CD4-positive, alpha-beta T cell treated with Interleukin-4 for 1 hour (primary cell): ENCODE measurements at places on chromosomes 1 and 21.

DNA sequence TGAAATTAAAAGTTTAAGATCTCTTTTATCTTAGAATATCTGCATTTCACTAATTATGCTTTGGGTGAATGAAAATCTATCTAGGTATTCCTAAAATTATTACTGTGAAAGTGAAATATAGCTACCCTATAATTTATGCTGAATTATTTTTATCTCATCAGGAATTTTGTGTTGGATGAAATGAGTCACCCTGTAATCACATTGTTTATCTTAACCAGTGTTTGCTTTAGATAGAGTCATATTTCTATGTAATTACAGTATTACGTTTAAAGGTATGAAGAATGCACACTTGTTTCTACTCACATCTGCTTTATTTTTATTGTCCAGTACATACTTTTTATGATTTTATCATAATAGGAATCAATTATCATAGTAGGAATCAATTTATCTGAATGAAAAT lies 249.2 kb downstream of the NCAM2 start:
- no peak for DNase-seq

GRCh38 chr21:15823486-15824150 lies 93.8 kb downstream of the USP25 start:
- peak; percentile 57 for DNase-seq

DNA sequence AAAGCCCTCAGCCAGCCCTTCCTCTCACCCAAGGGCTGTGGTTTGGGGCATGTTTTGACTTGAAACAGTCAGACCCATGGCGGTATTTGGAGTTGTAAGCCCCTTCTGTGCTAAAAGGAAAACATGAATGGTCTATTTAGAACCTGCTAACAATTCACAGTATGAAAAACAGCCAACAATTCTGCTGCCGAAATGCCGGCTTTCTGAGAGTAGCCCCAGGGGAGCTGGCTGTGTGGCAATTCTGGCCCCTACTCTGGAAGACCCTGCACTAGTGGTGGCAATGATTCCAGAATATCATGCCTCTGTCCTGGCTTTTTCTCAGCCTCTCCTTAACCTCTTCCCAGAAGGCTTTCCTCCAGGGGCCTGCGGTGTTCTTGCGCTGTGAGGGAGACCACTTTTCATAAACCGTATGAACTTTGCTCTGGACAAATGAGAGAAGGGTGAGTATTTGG lies 118.7 kb downstream of the EDEM3 start:
- no peak for DNase-seq

DNA sequence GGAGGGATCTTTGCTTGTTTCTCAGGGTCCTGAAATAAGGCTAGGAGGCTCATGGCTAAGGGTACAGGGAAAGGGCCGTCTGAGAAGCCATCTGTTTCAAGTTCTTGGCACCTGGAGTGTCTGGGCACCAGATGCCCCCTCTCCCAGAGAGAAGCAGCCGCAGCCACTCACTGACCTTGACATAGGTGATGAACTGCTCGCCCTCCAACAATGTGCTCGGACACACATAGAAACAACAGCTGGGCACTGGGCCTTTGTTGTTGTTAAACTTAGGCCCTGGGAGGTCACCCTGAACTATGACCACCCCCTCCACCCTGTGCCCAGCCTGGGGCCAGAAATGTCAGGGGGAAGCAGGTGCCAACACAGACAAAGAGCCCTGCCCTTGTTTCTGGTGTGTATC lies 9.2 kb upstream of the TNNI1 start:
- DNase-seq: no peak

DNA sequence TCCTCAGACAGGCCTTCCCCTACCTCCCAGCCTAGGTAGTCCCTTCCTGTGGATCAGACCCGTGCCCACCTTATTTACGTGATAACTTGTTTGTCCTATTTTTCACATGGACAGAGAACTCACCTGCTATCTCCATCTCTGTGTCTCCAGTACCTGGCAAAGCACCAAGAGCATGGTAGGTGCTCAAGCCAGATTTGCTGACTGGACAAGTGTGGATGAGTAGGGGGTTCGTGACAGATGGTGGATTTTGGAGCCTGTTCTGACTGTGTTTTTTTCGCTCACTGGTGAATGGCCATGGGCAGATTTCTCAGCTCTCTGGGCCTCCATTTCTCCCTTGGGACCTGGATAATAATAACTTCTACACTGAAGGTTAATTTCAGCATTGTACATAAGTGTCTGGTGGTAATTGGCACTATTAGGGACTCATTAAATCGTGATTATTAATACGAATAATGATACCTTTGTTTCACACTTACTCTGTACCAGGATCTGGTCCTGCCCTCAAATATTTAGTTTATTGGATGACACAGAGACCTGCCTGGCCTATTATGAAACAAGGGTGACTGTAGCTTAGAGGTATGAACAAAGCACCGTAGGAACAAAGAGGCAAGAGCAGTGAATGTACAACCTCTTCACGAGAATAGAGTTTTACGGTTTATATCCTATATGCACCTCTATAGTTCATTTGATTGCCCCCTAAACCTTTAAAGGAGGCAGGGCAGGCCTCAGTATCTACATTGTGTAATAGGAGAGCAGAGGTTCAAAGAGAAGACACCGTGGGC lies 24.5 kb upstream of the SLC26A9 start:
- no peak for DNase-seq

- DNase-seq: no peak
Observed at GRCh38 chr1:63829349-63830327, 55.8 kb downstream of the ROR1 start.

DNA sequence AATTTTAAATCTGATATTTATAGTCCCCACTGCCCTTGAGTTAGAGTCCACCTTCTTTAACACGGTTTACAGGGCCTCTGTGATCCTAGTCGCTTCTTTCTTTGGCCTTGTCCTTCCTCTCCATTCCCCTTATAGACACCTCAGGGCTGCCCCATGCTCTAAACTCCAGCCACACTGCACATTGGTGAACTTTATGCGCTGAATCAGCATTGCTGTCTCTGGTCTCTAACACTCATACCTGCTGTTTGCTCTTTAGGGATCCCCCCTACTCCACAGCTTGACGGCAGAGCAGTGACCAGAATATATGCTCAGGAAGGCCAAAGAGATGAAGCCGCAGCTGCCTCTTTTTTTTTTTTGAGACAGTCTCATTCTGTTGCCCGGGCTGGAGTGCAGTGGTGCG lies 30.2 kb downstream of the PLEKHO1 start:
- no peak for DNase-seq

GRCh38 chr1:161282991-161283390 lies 24.4 kb downstream of the PCP4L1 start:
- DNase-seq: no peak

GRCh38 chr1:64687725-64688327 lies 57.0 kb upstream of the RAVER2 start:
- peak; percentile 8 for DNase-seq

GRCh38 chr21:21232320-21232719 lies 234.1 kb downstream of the NCAM2 start:
- no peak for DNase-seq

- DNase-seq: no peak
Observed at GRCh38 chr1:156368889-156369684, at the start of gene RHBG. TSS of gene RHBG (plus strand) at chr1:156369211. CDS start at chr1:156369250, 39 bp downstream.

GRCh38 chr1:109396871-109397580 lies 692 bp downstream of the SORT1 start:
- DNase-seq: no peak

GRCh38 chr1:3349968-3350299 lies 104.5 kb upstream of the ARHGEF16 start:
- no peak for DNase-seq

- DNase-seq: no peak
Observed at GRCh38 chr1:75990686-75991085, 58.5 kb upstream of the ASB17 start.

DNA sequence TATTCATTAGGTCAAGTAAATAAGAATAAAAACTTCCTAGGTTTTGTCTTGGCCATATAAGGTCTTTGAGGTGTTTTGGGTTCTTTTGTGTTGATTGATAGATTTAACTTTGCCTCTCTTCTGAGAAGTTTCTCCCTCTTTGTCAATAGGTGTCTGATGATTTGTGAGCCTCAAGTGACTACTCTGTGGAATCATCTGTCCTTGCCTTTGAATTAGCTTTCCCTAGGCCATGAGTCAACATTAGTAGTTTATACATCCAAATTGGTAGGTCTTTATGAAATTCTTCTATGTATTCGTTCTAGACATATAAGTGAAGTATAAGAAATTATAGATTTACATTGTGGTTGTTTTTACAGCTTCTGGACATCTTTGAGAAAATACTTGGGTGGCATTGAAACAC lies 864.4 kb downstream of the USP25 start:
- DNase-seq: no peak

GRCh38 chr1:5906966-5907365 lies 85.3 kb downstream of the NPHP4 start:
- no peak for DNase-seq

DNA sequence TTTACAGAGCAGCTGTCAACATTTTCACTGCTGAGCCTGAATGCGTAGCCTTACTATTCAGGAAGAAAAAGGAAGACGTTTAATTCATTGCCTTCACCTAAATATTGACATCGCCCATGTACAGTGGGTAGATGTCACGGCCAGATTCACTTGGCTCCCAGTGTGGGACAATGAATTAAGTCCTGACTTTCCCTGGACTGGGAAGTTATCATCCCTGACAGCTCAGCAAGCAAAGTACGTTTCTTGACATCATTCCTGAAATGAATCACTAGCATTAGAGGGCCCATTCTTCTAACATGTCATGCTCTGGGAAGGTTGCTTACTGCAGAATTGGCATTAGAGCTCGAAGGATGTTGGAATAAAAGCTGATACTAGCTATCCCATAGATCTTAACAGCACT lies 37.8 kb downstream of the LRRC53 start:
- no peak for DNase-seq

- no peak for DNase-seq
Observed at GRCh38 chr1:19511116-19511515, 25.8 kb upstream of the CAPZB start.

DNA sequence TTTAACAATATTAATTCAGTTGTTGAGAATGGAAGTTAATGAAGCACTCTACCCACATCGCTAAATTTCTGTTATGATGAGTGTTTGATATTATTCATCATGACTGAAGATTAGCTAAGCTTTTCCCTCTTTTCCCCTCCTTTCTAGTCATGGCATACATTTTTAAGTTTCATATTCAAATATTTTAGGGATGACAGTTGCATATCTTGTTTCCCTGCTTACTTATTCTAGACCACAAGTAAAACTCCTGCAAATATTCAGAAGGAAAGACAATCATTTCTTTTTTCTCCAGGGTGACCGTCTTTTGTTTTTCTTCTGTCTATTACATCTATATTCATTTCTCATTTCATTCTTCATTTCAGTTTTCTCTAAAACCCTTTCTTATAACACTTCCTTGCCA lies 906.0 kb downstream of the ADGRL2 start:
- DNase-seq: no peak

- no peak for DNase-seq
Observed at GRCh38 chr21:42282715-42283114, 32.5 kb downstream of the TFF3 start.

DNA sequence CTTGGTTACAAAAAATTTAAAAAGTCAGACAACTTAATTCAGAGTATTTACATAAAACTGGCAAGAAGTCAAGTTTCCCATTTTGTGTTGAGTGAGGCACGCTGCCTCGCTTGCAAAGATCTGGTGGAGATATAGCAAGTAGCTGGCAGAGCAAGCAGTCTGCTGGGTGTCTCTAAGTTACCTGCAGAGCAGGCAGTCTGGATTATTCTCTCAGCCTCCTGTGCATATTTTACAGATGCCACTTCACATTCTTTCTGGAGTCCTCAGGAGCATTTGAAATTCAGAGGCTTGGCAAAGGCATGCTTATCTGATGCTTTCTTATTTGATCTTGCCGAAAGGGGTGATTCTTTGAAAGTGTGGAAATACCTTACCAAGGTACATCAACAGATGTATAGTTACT lies 640.4 kb upstream of the ADGRL4 start:
- no peak for DNase-seq

GRCh38 chr1:68481041-68481440 lies 15.8 kb downstream of the DEPDC1 start:
- no peak for DNase-seq

- no peak for DNase-seq
Observed at GRCh38 chr1:8810987-8811386, 6.5 kb downstream of the RERE start.

DNA sequence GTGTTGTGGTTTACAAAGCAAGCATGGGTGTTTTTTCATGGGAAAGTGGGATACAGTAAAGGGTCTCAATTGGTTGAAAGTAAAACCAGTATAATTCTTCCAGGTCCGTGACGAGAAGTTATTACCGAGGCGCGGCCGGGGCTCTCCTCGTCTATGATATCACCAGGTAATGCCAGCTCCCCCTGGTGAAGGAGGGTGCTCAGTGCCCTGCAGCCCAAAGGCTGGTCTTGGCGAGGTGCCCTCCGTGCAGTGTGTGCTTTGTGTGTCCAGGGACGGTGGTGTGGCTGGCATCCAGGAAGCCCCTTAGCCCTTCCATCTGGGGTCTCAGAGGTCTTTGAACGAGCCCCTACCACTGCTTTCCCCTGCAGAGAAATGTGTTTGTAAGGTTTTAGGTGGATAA lies 24.8 kb downstream of the RAB4A start:
- no peak for DNase-seq

- DNase-seq: no peak
Observed at GRCh38 chr1:119634016-119634415, 14.1 kb downstream of the ZNF697 start.

GRCh38 chr1:47559944-47560695 lies 122.3 kb downstream of the FOXD2 start:
- no peak for DNase-seq

- DNase-seq: no peak
Observed at GRCh38 chr1:27087371-27088220, 67.3 kb downstream of the SLC9A1 start.

DNA sequence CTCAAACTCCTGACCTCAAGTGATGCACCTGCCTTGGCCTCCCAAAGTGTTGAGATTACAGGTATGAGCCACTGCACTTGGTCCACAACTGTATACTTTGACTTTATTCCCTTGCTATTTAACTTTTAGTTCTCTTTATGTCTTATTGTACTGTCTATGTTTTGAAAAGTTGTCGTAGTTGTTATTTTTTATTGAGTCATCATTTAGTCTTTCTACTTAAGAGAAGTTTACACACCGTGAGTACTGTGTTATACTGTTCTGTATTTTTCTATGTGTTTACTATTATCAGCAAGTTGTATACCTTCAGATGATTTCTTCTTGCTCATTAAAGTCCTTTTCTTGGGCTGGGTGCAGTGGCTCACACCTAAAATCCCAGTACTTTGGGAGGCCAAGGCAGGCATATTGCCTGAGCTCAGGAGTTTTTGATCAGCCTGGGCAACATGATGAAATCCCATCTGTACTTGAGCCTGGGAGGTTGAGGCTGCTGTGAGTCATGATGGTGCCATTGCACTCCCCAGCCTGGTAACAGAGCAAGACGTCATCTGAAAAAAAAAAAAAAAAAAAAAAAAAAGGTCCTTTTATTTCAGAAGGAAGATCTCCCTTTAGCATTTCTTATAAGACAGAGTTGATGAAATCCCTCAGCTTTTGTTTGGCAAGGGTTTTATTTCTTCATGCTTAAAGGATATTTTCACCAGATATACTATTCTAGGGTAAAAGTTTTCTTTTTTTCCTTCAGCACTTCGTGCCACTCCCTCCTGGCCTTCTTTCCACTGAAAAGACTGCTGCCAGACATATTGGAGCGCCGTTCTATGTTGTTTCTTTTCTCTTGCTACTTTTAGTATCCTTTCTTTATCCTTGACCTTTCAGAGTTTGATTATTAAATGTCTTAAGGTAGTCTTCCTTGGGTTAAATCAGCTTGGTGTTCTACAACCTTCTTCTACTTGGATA lies 47.6 kb downstream of the TNFSF18 start:
- DNase-seq: no peak
